Liver (tissue), 10 donors: ENCODE measurements at places on chromosomes 13 and 19. TPM values are rescaled to one million over a fixed set of nuclear protein-coding genes. Genes with fewer than 3 reads are reported as not detected.

The UBL3 gene
- total RNA-seq = 21.3 TPM

The CLEC11A gene
- total RNA-seq = 11.0 TPM

The CEACAM20 gene
- total RNA-seq = 0.09 TPM

The CILP2 gene
- 0.08 TPM for total RNA-seq

The B3GNT8 gene
- 2.3 TPM for total RNA-seq

The ADAMTS10 gene
- total RNA-seq = 10.1 TPM

The CBLC gene
- total RNA-seq = 14.0 TPM

The ZNF583 gene
- total RNA-seq = 2.5 TPM

The CGB5 gene
- not detected for total RNA-seq

The KLF1 gene
- total RNA-seq = 234 TPM

The CPAMD8 gene
- 1.4 TPM for total RNA-seq

DNA sequence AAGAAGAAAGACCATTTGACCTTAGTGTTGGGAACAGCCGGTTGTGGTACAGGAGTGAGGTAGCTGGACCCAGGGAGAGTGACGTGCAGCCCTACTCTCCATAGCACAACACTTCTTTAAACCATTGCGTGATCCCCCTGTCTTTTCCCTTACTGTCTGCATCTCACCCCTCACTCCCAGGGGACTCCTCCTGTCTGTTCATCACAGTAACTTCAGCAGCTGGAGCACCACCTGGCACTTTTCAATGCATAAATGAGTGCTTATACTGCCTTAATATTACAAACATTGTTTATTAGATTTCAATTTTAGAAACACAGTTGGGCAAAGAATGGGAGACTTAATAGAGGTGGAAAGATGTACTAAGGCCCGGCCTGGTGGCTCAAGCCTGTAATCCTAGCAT lies 285.5 kb downstream of the UQCRFS1 start:
- H3K36me3 ChIP-seq = no peaks in the 10 kb centered on the region

GRCh38 chr19:3665681-3666544 lies 34.4 kb downstream of the PIP5K1C start:
- H3K4me1 ChIP-seq = peaks cover 3% of the 10 kb centered on the region
- no peak overlapping the region for H3K27ac ChIP-seq
- H3K27me3 ChIP-seq = no peaks in the 10 kb centered on the region
- DNase-seq = peak; percentile 86

GRCh38 chr19:15264061-15264932 lies 32.0 kb upstream of the EPHX3 start:
- H3K27me3 ChIP-seq = no peaks in the 10 kb centered on the region
- H3K4me1 ChIP-seq = peaks cover 9% of the 10 kb centered on the region
- H3K27ac ChIP-seq = peak overlapping the region; percentile 42
- DNase-seq = peak; percentile 85
- H3K36me3 ChIP-seq = peaks cover 11% of the 10 kb centered on the region

DNA sequence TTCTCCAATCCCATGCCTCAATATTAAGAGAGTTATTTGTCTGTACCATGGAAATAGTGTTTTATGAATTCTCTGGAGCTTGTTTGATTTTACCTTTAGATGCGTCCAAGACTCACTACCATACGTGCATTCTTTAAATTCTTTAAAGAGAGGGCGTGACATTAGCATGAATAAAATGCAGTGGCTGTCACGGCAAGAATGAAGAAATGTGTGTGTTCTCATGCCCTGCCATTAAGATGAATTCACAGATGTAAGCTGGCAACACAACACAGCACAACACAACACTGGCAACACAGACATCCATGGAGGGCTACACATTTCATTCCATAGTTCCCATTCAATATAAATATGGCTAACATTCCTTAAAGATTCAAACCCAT lies 213.4 kb downstream of the ENOX1 start:
- H3K36me3 ChIP-seq = no peaks in the 10 kb centered on the region
- H3K4me3 ChIP-seq = no peak overlapping the region
- no peaks in the 10 kb centered on the region for H3K27me3 ChIP-seq
- DNase-seq = no peak
- H3K27ac ChIP-seq = no peak overlapping the region

GRCh38 chr13:75612354-75612753 lies 23.8 kb upstream of the LMO7 start:
- no peak for DNase-seq
- no peak overlapping the region for H3K27ac ChIP-seq
- no peaks in the 10 kb centered on the region for H3K27me3 ChIP-seq
- H3K36me3 ChIP-seq = no peaks in the 10 kb centered on the region

GRCh38 chr13:106818971-106819370 lies 251.0 kb upstream of the ARGLU1 start:
- no peaks in the 10 kb centered on the region for H3K36me3 ChIP-seq
- no peaks in the 10 kb centered on the region for H3K4me1 ChIP-seq
- no peaks in the 10 kb centered on the region for H3K27me3 ChIP-seq
- DNase-seq = no peak

DNA sequence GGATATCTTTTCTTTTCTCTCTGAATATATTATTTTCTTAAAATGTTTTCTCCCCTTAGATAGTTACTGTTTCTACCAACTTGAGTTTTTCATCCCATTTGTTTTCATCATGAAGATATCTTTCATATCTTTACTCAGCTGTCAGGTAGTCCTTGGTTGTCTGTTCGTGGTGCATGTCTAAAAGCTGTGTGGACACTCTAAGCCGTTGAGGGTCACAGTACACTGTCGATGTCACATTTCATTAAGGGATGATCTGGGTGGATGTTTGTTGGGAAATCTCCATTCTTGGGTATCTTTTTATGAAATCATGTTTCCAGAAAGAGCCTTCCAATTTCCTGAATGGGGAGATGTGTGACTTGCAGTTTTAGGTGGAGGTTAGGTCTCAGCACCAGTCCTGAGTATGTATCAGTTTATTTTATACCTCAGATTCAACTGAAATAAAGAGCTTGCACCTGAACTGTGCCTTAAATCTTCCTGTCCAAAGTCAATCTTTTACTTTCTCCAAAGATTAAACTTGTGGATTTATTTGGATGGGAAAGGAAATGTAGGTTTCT lies 23.2 kb downstream of the ZMYM2 start:
- no peak overlapping the region for H3K4me3 ChIP-seq
- no peaks in the 10 kb centered on the region for H3K4me1 ChIP-seq
- no peak overlapping the region for H3K27ac ChIP-seq
- no peaks in the 10 kb centered on the region for H3K27me3 ChIP-seq

- H3K4me3 ChIP-seq = no peak overlapping the region
- H3K4me1 ChIP-seq = peaks cover 4% of the 10 kb centered on the region
- DNase-seq = peak; percentile 84
- peaks cover 2% of the 10 kb centered on the region for H3K27me3 ChIP-seq
- H3K27ac ChIP-seq = no peak overlapping the region
Measured at GRCh38 chr19:15584541-15585115, 30.4 kb upstream of the CYP4F8 start.

GRCh38 chr13:43510956-43511901 lies 275.5 kb downstream of the ENOX1 start:
- no peaks in the 10 kb centered on the region for H3K27me3 ChIP-seq
- no peaks in the 10 kb centered on the region for H3K36me3 ChIP-seq
- peaks cover 10% of the 10 kb centered on the region for H3K4me1 ChIP-seq
- no peak overlapping the region for H3K4me3 ChIP-seq
- no peak overlapping the region for H3K27ac ChIP-seq

DNA sequence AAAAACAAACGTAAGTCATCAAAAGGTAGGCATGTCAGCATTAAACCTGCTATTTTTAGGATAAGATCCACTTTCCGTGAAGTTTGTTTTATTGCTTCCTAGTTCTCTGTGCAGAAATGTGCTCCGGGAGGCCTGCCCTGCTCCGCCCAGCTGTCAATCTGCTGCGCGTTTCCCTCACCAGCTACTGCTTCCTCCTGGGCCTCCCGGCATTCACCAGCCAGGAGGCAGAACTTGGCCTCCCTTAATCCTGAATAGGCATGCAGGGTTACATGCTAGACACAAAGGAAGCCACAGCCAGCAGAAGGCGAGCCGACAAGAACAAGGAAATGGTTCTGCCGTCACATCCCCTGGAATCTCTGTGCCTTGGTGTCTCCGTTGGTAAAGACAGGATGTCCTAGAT lies 386.2 kb downstream of the IRS2 start:
- DNase-seq = no peak
- H3K36me3 ChIP-seq = no peaks in the 10 kb centered on the region
- no peaks in the 10 kb centered on the region for H3K27me3 ChIP-seq

- DNase-seq = no peak
- no peaks in the 10 kb centered on the region for H3K27me3 ChIP-seq
- H3K4me1 ChIP-seq = peaks cover 20% of the 10 kb centered on the region
- H3K4me3 ChIP-seq = peak overlapping the region; percentile 1
- H3K27ac ChIP-seq = peak overlapping the region; percentile 74
Measured at GRCh38 chr19:679418-680286, 3.5 kb downstream of the FSTL3 start.

GRCh38 chr13:80447747-80448146 lies 106.8 kb upstream of the SPRY2 start:
- no peaks in the 10 kb centered on the region for H3K27me3 ChIP-seq
- H3K4me3 ChIP-seq = no peak overlapping the region
- H3K36me3 ChIP-seq = no peaks in the 10 kb centered on the region
- peaks cover 18% of the 10 kb centered on the region for H3K4me1 ChIP-seq
- DNase-seq = no peak

DNA sequence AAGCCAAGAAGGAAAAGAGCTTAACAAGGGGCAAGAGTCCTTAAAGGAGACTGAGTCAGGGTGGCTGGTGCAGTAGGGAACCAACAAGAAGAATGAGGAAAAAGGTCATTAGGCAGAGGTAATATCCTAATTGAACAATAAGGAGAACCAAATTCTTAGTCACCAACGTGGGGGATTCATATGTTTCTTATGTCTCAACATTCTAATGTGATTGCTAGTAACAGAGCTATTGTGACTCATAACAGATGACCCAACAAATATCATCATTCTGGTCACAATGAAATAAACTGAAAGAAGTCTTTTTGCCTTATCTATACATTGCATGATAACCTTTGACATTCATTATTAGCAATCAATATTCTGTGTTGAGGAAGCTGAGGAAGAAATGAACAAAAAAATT lies 101.6 kb downstream of the RAP2A start:
- no peak overlapping the region for H3K27ac ChIP-seq
- H3K4me3 ChIP-seq = no peak overlapping the region
- H3K27me3 ChIP-seq = no peaks in the 10 kb centered on the region
- DNase-seq = no peak
- no peaks in the 10 kb centered on the region for H3K4me1 ChIP-seq
- H3K36me3 ChIP-seq = no peaks in the 10 kb centered on the region

DNA sequence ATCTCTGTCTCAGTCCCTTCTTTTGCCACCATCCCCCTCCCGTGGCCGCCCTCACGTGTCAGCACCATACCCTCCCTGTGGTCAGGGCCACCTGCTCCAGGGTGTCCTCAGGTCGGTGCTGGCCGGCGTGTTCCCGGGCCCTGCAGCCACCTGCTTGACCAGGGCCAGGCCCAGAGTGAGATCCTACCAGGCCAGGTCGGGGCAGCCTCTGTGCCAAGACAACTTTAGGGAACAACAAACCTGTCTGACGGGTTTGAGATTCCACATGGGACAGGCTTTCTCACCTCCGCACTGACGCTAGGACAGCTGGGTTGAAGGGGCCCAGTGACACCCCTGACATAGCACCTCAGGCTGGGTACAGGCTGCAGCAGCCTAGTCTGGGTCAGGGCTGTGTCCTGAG lies 7.5 kb upstream of the SBNO2 start:
- DNase-seq = no peak
- H3K27me3 ChIP-seq = no peaks in the 10 kb centered on the region
- no peaks in the 10 kb centered on the region for H3K36me3 ChIP-seq
- peaks cover 3% of the 10 kb centered on the region for H3K4me1 ChIP-seq
- no peak overlapping the region for H3K27ac ChIP-seq
- H3K4me3 ChIP-seq = no peak overlapping the region

DNA sequence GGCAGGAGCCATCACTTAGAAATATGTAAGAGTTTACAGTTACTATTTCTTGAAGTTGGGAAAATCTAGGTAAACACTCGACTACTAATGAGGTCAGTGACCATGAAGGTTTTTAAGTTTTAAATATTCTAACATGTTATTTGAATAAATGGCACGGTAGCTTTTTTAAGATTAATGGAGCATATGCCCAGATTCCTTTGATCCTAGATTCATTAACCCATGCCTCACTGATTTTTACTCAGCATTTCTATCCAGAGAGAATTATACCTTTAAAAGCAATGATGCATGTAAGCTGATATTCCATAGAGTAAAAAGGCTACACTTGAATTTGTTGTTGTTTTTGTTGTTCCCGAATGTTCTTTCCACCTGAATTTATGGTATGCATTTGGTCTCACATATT lies 541.4 kb downstream of the DACH1 start:
- no peak overlapping the region for H3K4me3 ChIP-seq
- no peak overlapping the region for H3K27ac ChIP-seq
- no peaks in the 10 kb centered on the region for H3K4me1 ChIP-seq

DNA sequence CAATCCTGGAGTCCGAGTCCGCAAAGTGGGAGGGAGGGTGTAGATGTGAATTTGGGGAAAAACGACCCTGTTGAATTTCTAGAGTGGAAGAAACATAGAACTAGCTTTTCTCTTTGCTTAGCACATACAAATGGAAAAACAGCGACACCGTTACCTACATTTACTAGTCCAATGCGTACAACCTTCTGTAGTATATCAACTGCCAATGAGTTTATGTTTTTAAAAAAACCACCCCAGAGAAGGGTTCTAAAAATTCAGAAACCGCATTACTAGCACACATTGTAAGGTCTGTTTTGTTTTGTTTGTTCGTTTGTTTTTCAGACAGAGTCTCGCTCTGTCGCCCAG lies 332 bp upstream of the SUPT20H start:
- H3K4me1 ChIP-seq = peaks cover 3% of the 10 kb centered on the region
- peak overlapping the region; percentile 84 for H3K27ac ChIP-seq
- H3K4me3 ChIP-seq = peak overlapping the region; percentile 73
- DNase-seq = no peak
- H3K36me3 ChIP-seq = no peaks in the 10 kb centered on the region

GRCh38 chr19:2952953-2953481 lies 8.2 kb upstream of the ZNF77 start:
- H3K27ac ChIP-seq = peak overlapping the region; percentile 36
- H3K36me3 ChIP-seq = no peaks in the 10 kb centered on the region
- H3K4me3 ChIP-seq = peak overlapping the region; percentile 59
- H3K4me1 ChIP-seq = peaks cover 20% of the 10 kb centered on the region

DNA sequence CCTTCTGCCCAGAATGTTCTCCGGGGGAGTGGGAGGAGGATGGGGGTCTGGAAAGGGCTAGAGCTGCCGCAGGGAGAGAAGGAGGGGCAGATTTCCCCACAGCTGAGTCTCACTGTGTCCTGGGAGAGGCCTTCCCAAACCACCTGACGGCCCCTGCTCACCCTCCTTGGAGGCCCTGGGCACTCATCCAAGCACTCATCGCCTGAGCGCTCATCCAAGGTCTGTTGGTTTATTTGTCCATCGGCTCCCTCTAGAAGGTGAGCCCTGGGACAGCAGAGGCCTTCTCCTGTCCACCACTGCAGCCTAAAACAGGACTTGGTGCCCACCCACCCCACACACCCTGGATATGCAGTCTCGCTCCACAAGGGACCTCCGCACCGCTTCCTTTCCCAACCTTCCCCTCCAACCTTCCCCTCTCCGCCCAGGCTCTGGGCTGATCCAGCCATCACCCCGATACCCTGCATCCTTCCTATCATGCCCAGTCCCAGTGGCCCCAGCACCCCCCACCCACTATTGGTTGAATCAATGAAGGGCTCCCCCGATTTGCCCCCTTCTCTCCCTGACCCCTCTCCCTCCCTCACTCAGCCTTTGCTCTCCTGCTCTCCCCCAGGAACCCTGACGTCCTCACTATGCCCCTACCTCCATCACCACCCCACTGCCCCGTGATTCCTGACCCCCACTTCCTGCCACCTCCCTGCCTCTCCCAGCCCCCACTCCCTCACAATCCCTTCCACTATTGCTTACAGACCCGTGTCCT lies 1.7 kb downstream of the UBXN6 start:
- H3K4me3 ChIP-seq = peak overlapping the region; percentile 90
- peak; percentile 68 for DNase-seq
- peaks cover 15% of the 10 kb centered on the region for H3K4me1 ChIP-seq
- no peaks in the 10 kb centered on the region for H3K36me3 ChIP-seq
- H3K27me3 ChIP-seq = no peaks in the 10 kb centered on the region
